Heart right ventricle (tissue), 16 donors: ENCODE measurements at places on chromosomes 1 and 21. TPM values are rescaled to one million over a fixed set of nuclear protein-coding genes. Genes with fewer than 3 reads are reported as not detected.

Gene RORC
- 17.5 TPM for total RNA-seq

Gene PADI2
- 0.72 TPM for total RNA-seq

Gene ILDR2
- 8.5 TPM for total RNA-seq

Gene LRP8
- 2.2 TPM for total RNA-seq

Gene OVAAL
- 2.3 TPM for total RNA-seq

GRCh38 chr1:207414606-207415108 is 39.5 kb upstream of the CR2 start:
- no peak overlapping the region for H3K27ac ChIP-seq
- H3K36me3 ChIP-seq: no peaks in the 10 kb centered on the region
- H3K4me3 ChIP-seq: no peak overlapping the region
- peaks cover 16% of the 10 kb centered on the region for H3K27me3 ChIP-seq
- no peaks in the 10 kb centered on the region for H3K4me1 ChIP-seq

- H3K36me3 ChIP-seq: no peaks in the 10 kb centered on the region
- H3K4me1 ChIP-seq: peaks cover 7% of the 10 kb centered on the region
- H3K27ac ChIP-seq: no peak overlapping the region
- H3K4me3 ChIP-seq: no peak overlapping the region
- no peak for DNase-seq
- peaks cover 37% of the 10 kb centered on the region for H3K27me3 ChIP-seq
Observed at GRCh38 chr21:42059721-42060120, 11.4 kb upstream of the UMODL1 start.

DNA sequence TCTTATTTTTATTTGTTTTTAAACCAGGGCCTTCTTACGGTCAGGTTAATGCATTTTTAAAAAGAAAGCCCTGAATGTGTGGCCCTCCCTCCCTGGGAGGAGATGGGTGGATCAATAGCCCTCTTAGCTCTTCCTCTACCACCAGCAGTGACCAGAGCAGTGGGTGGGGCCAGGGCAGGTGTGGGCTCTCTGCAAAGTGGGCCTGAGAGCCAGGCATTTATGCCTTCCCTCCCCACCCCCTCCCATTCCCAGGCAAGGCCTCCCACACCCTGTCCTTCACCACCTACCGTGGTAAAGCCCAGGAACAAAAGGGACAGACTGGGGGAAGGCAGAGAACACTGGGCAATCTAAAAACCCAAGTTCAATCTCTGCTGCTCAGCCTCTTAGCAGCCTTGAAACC is 63.9 kb downstream of the SSBP3 start:
- H3K4me1 ChIP-seq: peaks cover 24% of the 10 kb centered on the region
- H3K27me3 ChIP-seq: no peaks in the 10 kb centered on the region
- H3K36me3 ChIP-seq: no peaks in the 10 kb centered on the region
- no peak overlapping the region for H3K4me3 ChIP-seq

DNA sequence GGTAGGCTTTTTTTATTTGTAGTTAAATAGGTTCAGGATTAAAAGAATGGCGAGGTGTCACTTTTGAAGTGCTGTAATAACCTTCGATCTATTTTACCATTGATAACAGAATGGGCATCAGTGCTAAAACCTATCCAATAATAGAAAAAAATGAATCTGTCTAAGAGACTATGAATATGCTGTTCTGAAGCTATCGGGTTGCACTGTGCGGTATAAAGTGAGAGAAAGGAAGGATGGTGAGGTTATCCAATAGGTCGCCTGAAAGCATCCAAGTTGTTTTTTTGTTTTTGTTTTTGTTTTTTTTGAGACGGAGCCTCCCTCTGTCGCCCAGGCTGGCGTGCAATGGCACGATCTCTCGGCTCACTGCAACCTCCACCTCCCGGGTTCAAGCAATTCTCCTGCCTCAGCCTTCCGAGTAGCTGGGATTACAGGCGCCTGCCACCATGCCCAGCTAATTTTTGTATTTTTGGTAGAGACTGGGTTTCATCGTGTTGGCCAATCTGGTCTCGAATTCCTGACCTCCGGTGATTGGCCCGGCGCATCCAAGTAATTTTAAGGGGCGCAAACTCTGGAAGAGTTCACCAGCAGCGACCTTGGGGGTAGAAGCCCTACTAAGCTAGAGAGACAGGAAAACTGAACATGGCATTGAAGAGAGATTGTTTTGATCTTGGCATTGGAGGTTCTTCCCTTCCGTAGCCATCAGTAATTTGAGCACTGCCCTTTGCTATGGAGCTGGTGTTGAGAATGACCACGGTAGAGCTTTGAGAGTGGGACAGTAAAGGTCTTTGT is 8.7 kb upstream of the MDM4 start:
- H3K36me3 ChIP-seq: no peaks in the 10 kb centered on the region
- peaks cover 6% of the 10 kb centered on the region for H3K4me1 ChIP-seq
- peak overlapping the region; percentile 68 for H3K27ac ChIP-seq

DNA sequence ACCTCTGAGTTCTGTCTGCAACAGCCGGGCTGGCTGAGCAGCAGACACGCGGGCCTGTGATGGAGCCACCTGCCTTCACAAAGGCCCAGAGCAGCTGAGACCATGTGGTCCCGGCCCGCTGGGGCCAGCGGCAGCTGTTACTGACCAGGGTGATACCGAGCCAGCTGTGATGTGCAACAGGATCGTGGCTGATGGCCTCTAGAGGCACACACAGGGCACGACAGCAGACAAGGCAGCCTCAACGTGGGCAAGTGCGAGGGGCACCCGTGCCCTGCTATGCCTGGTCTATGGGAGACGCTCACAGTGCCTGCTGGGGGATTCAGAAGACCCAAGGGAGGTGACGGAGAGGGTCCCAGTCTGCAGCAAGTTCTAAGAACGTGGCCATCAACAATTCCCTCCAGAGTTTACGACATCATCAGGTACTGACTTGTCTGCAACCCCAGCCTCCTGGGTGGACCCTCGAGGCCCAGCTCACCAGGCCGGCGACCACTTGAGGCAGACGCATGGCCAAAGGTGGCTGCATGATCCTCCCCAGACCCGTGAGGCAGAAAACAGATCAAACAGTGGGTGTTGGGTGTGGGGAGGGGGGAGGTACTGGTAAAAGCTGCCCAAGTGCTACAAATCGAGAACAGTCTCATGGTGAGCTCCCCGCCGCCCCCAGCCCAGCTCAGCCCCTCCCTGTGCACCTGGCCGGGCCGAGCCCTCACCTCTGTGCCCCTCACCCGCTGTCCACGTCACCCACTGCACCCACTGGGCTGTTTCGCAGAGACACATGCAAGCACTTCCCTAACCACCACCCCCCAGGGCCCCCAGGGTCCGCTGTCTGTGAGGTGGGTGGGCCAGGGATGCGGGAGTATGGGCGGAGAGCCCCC is 6.0 kb downstream of the POFUT2 start:
- no peak overlapping the region for H3K27ac ChIP-seq
- no peak overlapping the region for H3K4me3 ChIP-seq
- peaks cover 94% of the 10 kb centered on the region for H3K36me3 ChIP-seq
- peaks cover 6% of the 10 kb centered on the region for H3K4me1 ChIP-seq
- no peaks in the 10 kb centered on the region for H3K27me3 ChIP-seq

GRCh38 chr1:211381481-211382181 is 55.0 kb downstream of the TRAF5 start:
- H3K4me1 ChIP-seq: peaks cover 31% of the 10 kb centered on the region
- H3K4me3 ChIP-seq: peak overlapping the region; percentile 78
- no peaks in the 10 kb centered on the region for H3K27me3 ChIP-seq
- H3K27ac ChIP-seq: no peak overlapping the region

DNA sequence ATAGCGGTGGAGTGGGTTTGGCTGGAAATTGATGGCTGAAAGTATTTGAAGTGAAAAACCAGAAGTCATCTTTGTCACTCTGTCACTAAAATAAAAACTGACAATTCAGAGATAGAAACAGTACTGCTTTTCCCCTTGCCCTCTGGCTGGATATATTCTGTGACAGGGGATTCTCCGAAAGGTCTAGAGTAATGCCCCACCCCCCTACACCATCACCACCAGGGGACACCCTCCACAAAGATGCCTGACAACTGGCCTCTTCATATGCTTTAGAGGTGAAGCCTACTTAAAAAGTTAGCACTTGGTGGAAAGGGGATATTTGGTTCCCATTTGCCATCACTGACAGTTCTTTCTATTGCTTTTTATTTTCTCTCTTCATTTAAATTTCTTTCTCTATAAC is 73.5 kb downstream of the SGIP1 start:
- DNase-seq: no peak
- H3K4me3 ChIP-seq: no peak overlapping the region
- no peaks in the 10 kb centered on the region for H3K27me3 ChIP-seq
- H3K4me1 ChIP-seq: no peaks in the 10 kb centered on the region
- H3K27ac ChIP-seq: no peak overlapping the region

GRCh38 chr1:203592156-203592555 is 34.5 kb upstream of the ATP2B4 start:
- no peaks in the 10 kb centered on the region for H3K36me3 ChIP-seq
- H3K27ac ChIP-seq: no peak overlapping the region
- no peaks in the 10 kb centered on the region for H3K27me3 ChIP-seq
- H3K4me1 ChIP-seq: peaks cover 13% of the 10 kb centered on the region

- peaks cover 16% of the 10 kb centered on the region for H3K4me1 ChIP-seq
- no peaks in the 10 kb centered on the region for H3K36me3 ChIP-seq
- peak overlapping the region; percentile 52 for H3K4me3 ChIP-seq
- H3K27ac ChIP-seq: peak overlapping the region; percentile 70
- peaks cover 32% of the 10 kb centered on the region for H3K27me3 ChIP-seq
- DNase-seq: no peak
Observed at GRCh38 chr1:21510113-21510493, 880 bp downstream of the ALPL start.

DNA sequence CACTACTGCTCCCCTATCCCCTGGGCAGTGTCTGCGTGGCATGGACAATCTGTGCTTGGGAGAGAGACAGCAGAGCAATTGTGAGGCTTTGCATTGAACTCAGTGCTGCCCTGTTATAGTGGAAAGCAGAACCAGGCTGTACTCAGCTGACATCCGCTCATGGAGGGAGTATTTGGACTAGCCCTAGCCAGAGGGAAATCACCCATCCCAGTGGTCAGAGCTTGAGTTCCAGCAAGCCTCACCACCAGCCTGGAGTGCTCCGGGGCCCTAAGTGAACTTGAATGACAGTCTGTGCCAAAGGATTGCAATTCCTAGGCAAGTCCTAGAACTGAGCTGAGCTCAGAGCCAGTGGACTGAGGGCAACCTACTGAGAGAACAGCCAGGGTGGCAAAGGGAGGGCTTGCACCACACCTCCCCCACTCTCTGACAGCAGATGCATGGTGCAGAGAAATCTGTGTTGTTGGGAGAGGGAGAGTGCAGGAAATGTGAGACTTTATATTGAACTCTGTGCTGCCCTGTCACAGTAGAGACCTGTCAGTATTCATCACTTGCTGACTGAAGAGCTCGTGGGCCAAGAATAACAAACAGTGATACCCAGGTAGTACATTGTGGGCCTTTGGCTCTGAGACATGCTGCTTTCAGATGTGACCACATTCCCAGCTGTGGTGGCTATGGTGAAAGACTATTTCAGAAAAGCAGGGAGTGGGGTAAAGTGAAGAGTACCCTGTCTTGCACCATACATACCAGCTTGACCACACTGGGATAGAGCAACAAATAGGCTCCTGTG is 107.7 kb upstream of the SLC5A9 start:
- no peaks in the 10 kb centered on the region for H3K36me3 ChIP-seq
- no peaks in the 10 kb centered on the region for H3K27me3 ChIP-seq
- no peaks in the 10 kb centered on the region for H3K4me1 ChIP-seq
- no peak overlapping the region for H3K4me3 ChIP-seq

DNA sequence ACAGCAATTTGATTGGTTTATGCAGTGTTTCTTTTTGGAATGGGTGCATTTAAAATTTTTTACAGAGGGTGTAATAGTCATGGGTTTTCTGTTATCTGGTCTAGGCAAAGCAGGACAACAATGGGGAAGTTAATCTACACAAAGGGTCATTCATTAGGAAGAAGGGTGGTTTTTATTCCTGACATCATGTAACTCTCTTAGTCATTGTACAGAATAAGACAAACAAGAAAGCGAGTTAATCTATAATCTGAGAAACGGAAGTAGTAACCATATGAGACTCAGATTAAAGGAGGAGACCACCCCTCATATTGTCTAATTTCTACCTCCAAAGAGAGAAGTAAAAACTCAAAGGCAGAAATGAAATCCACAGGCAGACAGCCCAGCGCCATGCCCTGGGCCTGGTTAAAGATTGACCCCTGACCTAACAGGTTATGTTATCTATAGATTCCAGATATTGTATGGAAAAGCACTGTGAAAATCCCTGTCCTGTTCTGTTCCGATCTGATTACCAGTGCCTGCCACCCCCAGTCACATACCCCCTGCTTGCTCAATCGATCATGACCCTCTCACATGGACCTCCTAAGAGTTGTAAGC is 10.5 kb upstream of the IFI6 start:
- no peaks in the 10 kb centered on the region for H3K36me3 ChIP-seq
- no peaks in the 10 kb centered on the region for H3K4me1 ChIP-seq
- H3K4me3 ChIP-seq: no peak overlapping the region
- no peak for DNase-seq
- H3K27ac ChIP-seq: no peak overlapping the region

DNA sequence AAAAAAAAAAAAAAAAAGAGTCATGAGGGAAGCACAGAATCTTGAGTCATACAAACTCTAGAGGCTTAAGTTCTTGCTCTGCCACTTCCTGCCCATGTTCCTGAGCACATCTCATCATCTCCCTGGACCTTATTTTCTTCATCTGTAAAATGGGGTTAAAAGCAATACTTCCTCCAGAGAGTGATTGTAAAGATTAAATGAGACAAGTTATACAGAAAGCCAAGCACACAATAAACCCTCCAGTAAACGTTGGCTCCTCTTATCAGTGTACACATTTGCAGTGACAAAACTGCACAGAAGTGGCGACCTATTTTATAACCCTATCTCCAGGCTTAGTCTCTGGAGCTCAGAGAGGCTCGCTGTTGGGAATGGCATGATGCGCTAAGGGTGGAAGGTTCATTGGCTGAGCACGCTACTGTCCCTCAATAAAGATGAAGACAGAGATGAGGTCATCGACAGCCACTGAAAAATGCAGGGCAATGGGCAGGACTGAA is 82.1 kb downstream of the RRAGC start:
- DNase-seq: no peak
- H3K27ac ChIP-seq: no peak overlapping the region
- no peak overlapping the region for H3K4me3 ChIP-seq
- no peaks in the 10 kb centered on the region for H3K27me3 ChIP-seq
- no peaks in the 10 kb centered on the region for H3K4me1 ChIP-seq

- H3K27me3 ChIP-seq: no peaks in the 10 kb centered on the region
- H3K36me3 ChIP-seq: no peaks in the 10 kb centered on the region
- H3K4me1 ChIP-seq: peaks cover 10% of the 10 kb centered on the region
- no peak overlapping the region for H3K27ac ChIP-seq
- DNase-seq: no peak
Observed at GRCh38 chr1:97820470-97821188, 100.2 kb downstream of the DPYD start.

- H3K4me3 ChIP-seq: no peak overlapping the region
- no peak overlapping the region for H3K27ac ChIP-seq
- H3K36me3 ChIP-seq: no peaks in the 10 kb centered on the region
- H3K4me1 ChIP-seq: peaks cover 18% of the 10 kb centered on the region
Observed at GRCh38 chr21:39125752-39126485, 57.3 kb downstream of the PSMG1 start.
